ENCODE measurements at places on chromosomes 3 and 15. TPM values are rescaled to one million over a fixed set of nuclear protein-coding genes. Genes with fewer than 3 reads are reported as not detected.

FHIT gene
- 18.7 TPM for total RNA-seq

- no peaks in the 10 kb centered on the region for H3K27me3 ChIP-seq
- H3K27ac ChIP-seq = no peak overlapping the region
- no peak for DNase-seq
- H3K36me3 ChIP-seq = peaks cover 33% of the 10 kb centered on the region
Observed at GRCh38 chr15:90881181-90881977, 2.9 kb upstream of the FES start.

PFN2 gene
- total RNA-seq = 117 TPM

GRCh38 chr3:194200422-194201081 lies 64.6 kb downstream of the HES1 start:
- no peak overlapping the region for H3K27ac ChIP-seq
- peaks cover 18% of the 10 kb centered on the region for H3K27me3 ChIP-seq
- H3K4me1 ChIP-seq = no peaks in the 10 kb centered on the region
- no peak overlapping the region for H3K4me3 ChIP-seq
- H3K36me3 ChIP-seq = no peaks in the 10 kb centered on the region
- DNase-seq = no peak

GOLGA8T gene
- total RNA-seq = 0.61 TPM

ZIC4 gene
- not detected for total RNA-seq

GRCh38 chr3:16834214-16834613 lies 50.5 kb upstream of the PLCL2 start:
- DNase-seq = peak; percentile 9
- no peak overlapping the region for H3K4me3 ChIP-seq
- H3K27me3 ChIP-seq = peaks cover 41% of the 10 kb centered on the region
- no peaks in the 10 kb centered on the region for H3K36me3 ChIP-seq
- H3K27ac ChIP-seq = no peak overlapping the region
- H3K4me1 ChIP-seq = no peaks in the 10 kb centered on the region

DNA sequence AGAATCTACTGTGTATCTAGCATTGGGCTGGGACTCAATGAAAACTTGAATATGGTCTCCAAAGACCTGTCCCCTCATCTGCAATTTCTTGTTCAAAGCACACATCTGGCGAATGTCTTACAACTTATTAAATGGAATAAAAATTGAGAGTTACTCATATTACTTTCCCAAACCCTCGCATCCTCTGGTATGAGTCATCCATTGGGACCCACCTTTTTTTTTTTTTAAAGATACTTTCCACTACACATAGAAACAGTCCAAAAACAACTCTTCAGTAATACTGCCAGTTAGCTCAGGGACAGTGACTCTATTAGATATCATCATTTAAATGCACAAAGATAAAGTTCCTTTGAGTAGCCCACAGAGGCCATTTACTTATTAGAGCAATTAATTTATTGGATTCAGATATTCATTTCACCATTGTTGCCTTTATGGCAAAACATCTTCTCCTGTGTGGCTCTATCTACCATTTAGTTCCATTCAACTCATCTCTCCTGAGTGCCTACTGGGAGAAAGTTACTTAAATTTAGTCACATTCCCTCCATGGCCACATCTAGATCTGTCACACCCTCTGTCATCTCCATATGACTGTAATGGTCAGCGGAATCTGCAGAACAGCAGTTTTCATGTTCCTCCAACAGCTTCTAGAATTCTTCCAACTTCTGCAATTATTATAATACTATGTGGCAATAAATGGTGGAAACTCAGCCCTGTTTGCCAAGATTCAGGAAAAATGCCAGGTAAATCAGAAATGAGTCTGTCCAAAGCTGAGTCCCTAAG lies 77.9 kb upstream of the ARHGEF3 start:
- H3K4me1 ChIP-seq = peaks cover 15% of the 10 kb centered on the region
- no peak overlapping the region for H3K4me3 ChIP-seq
- no peak overlapping the region for H3K27ac ChIP-seq
- peak; percentile 45 for DNase-seq
- H3K27me3 ChIP-seq = no peaks in the 10 kb centered on the region

- H3K4me3 ChIP-seq = no peak overlapping the region
- peaks cover 52% of the 10 kb centered on the region for H3K36me3 ChIP-seq
- peak; percentile 80 for DNase-seq
- H3K27ac ChIP-seq = no peak overlapping the region
Observed at GRCh38 chr3:101868534-101869464, 19.5 kb downstream of the NFKBIZ start.

SPATA12 gene
- 0.12 TPM for total RNA-seq

- no peaks in the 10 kb centered on the region for H3K36me3 ChIP-seq
- H3K27me3 ChIP-seq = peaks cover 46% of the 10 kb centered on the region
- peaks cover 15% of the 10 kb centered on the region for H3K4me1 ChIP-seq
- no peak overlapping the region for H3K4me3 ChIP-seq
Observed at GRCh38 chr3:193130576-193130975, 110.4 kb upstream of the PLAAT1 start.

DNA sequence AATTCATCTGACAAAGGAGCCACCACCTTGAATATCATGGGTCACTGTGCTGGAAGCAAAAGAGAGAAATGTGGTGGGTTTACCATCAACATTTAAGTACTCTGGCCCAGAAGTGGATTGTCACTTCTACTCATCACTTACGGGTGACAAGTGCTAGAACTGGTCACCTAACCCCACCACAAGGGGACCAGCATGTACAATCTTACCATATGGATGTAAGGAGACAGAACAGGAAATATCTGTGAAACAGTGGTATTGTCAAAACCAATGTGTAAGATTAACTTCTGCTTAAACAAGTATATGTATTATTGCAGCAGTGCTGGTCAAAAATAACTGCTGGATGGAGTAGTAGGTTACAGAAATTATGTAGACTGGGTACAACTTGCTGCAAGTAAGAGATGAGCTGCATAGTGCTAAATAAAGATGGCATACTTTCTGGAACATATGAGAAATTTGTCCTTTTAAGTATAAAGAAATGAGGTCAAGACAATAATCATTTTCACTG lies 171.8 kb downstream of the POTEB3 start:
- no peak for DNase-seq
- no peaks in the 10 kb centered on the region for H3K27me3 ChIP-seq
- H3K4me1 ChIP-seq = peaks cover 14% of the 10 kb centered on the region
- no peak overlapping the region for H3K27ac ChIP-seq
- no peak overlapping the region for H3K4me3 ChIP-seq
- H3K36me3 ChIP-seq = no peaks in the 10 kb centered on the region

DNA sequence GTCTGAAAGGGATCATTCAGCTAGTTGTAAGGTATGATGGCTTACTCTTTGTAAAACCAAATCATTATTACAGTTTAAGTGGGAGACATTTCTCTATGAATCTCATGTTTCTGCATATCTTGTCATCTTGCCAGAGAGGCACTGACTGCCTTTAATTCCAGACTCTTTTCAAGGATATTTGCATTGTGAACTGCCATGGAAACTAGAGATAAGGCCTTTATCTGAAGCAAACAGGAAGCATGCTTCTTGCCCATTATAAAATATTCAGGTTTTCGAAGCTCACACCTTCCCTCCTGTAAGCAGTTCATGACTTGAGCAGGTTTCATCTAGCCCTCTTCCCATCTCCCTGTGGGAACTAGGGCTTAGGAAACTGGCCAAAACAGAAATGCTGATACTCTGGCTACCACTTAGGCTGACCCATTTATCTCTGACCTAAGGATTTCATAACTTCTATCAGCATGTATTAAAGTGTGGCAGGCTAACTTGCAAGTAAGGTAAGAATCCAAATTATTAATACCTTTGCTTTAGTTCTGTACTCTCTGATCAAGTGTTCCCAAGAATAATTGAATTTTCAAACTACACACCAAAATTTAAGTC lies 326.6 kb upstream of the ALCAM start:
- no peaks in the 10 kb centered on the region for H3K27me3 ChIP-seq
- DNase-seq = no peak
- no peaks in the 10 kb centered on the region for H3K36me3 ChIP-seq
- no peak overlapping the region for H3K27ac ChIP-seq

MKRN3 gene
- not detected for total RNA-seq

INKA1 gene
- 4.8 TPM for total RNA-seq

- peaks cover 6% of the 10 kb centered on the region for H3K36me3 ChIP-seq
- peaks cover 20% of the 10 kb centered on the region for H3K27me3 ChIP-seq
- H3K4me3 ChIP-seq = peak overlapping the region; percentile 91
- no peak for DNase-seq
- H3K27ac ChIP-seq = peak overlapping the region; percentile 97
Observed at GRCh38 chr15:38455092-38455491, 1.2 kb downstream of the FAM98B start.

DNA sequence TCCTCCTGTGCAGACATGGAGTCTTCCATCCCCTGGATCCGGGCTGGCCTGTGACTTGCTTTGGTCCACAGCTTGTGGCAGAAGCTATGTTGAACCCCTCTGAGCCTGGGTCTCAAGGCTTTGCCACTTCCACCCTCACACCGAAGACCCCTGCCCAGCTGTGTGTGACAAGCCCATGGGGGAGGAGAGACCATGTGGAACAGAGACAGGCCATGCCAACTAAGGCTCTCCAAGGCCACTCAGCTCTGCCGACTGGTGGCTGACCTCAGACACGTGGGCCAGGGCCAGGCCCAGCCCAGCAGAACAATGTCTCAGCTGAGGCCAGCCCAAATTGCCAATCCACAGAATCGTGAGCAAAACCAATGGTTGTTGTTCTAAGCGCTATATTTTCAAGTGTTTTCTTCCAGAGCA lies 16.4 kb upstream of the CFAP100 start:
- no peaks in the 10 kb centered on the region for H3K27me3 ChIP-seq
- no peak overlapping the region for H3K27ac ChIP-seq
- no peak for DNase-seq
- no peak overlapping the region for H3K4me3 ChIP-seq
- no peaks in the 10 kb centered on the region for H3K4me1 ChIP-seq
- H3K36me3 ChIP-seq = no peaks in the 10 kb centered on the region

ITGA11 gene
- total RNA-seq = not detected

DCLK3 gene
- total RNA-seq = not detected

DNA sequence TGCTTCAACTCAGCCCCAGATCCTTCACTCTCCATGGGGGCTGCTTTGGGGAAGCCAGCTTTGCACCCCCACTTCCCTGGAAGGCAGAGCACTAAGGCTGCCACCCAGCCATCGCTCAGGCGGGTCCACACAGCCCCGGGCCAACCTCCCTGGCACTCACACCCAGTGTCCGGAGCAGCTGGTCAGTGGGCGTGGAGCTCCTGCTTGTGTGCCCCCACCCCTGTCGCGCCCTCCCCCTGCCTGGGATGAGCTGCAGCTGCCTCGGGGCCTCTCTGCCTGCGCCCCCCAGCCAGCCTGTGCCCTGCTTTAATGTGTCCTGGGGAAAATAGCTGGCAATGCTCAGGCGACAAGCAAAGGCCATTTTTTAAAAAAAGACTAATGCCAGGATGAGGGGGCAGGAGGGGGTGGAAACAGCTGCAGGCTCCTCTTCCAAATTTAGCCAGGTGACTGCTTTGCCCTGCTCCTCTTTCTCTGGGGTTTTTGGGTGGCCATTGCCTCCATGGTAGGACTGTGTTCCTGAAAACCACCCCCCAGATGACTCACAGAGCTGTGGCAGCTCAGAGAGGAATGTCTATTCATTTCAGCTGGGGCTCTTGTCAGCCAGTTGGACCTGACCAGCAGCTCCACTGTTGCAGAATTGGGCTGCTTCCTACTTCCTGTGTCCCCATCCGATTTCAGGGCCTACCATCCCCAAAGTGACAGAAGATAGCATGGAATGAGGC lies 65.0 kb downstream of the CEMIP start:
- peak; percentile 57 for DNase-seq
- no peak overlapping the region for H3K27ac ChIP-seq
- no peaks in the 10 kb centered on the region for H3K27me3 ChIP-seq
- peaks cover 7% of the 10 kb centered on the region for H3K4me1 ChIP-seq
- no peak overlapping the region for H3K4me3 ChIP-seq
- no peaks in the 10 kb centered on the region for H3K36me3 ChIP-seq

OR5K2 gene
- not detected for total RNA-seq

FEZF2 gene
- not detected for total RNA-seq

GRCh38 chr3:6098516-6099157 lies 762.3 kb upstream of the GRM7 start:
- DNase-seq = no peak
- no peak overlapping the region for H3K27ac ChIP-seq
- H3K4me3 ChIP-seq = no peak overlapping the region
- no peaks in the 10 kb centered on the region for H3K4me1 ChIP-seq
- peaks cover 27% of the 10 kb centered on the region for H3K27me3 ChIP-seq

DNA sequence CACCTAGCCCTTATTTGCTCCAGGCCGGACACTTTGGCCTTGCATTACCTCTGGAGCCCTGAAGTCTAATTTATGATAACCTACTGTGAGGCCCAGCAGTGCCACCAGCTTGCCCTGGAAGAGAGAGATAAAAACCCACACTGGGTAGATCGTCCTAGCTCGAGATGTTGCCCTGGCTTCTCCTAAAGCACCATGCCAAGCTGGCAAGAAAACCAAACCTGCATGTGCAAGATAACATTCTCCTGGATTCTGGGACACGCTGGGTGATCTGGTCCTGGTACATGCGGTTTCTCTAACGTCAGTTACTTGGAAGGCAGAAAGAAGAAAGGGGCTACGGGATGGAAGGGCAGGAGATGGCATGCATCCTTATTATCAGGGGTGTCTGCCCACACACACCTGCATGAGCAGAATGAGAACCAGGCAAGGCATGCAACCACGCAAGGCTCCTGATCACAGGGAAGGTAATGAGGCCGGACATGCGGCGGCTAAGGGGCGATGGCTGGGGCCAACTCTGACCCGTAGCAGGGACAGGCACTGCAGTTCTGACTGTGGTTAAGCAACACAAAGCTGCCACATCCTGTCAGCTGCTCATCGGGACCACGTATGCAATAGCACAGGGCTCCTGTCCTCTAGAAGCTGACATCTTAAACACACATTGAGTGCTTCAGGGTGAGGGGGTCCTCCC lies 73.0 kb downstream of the OXNAD1 start:
- H3K27me3 ChIP-seq = no peaks in the 10 kb centered on the region
- DNase-seq = no peak
- no peak overlapping the region for H3K4me3 ChIP-seq

CD86 gene
- not detected for total RNA-seq

TRH gene
- not detected for total RNA-seq

DTWD1 gene
- total RNA-seq = 31.0 TPM

DNA sequence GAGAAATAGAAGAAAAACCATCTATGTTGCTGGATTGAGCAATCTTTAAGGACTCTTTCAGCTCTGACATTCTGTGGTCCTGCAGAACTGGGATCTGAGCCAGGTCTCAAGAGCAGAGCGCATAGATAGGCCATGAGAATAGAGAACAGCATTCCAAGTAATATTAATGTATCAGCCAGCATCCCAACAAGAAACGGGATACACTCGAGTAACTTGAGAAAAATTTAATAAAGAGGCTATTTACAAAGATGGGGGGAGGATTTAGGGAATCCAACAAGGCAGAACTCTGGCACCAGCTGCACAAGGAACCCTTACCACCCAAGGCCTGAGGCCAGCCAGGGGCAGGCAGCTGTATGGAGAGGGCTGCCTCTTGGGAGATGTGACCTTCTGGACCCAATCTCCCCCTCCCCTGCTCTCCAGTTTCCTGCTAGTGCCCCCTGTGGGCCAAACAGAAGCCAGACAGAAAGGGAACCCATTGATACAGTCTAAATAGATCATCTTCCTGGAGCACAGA lies 8.2 kb downstream of the TMOD2 start:
- no peak overlapping the region for H3K27ac ChIP-seq
- DNase-seq = peak; percentile 77
- H3K4me1 ChIP-seq = peaks cover 17% of the 10 kb centered on the region
- no peaks in the 10 kb centered on the region for H3K36me3 ChIP-seq
- H3K4me3 ChIP-seq = no peak overlapping the region
